ENCODE measurements at places on chromosomes 1 and 21. TPM values are rescaled to one million over a fixed set of nuclear protein-coding genes. Genes with fewer than 3 reads are reported as not detected.

The HENMT1 gene
- 32.4 TPM for total RNA-seq

The TP73 gene
- total RNA-seq, result 0.84 TPM

The DNAJC28 gene
- total RNA-seq, result 0.36 TPM

The ANKRD34A gene
- 10.0 TPM for total RNA-seq

The IFI44L gene
- total RNA-seq, result 1.2 TPM

The TRIM46 gene
- total RNA-seq, result 7.8 TPM

The KRTAP21-2 gene
- not detected for total RNA-seq

The IGSF8 gene
- 45.7 TPM for total RNA-seq

The SLC39A1 gene
- 84.8 TPM for total RNA-seq

The CENPF gene
- total RNA-seq, result 52.8 TPM

The SPRR2A gene
- not detected for total RNA-seq

The FTCD gene
- total RNA-seq, result 0.23 TPM

The LCE1A gene
- not detected for total RNA-seq
